Stimulated activated CD8-positive, alpha-beta memory T cell treated with anti-CD3 and anti-CD28 coated beads, Interleukin-7, amount 100 ng/mL, for 1 hour (primary cell): ENCODE measurements at places on chromosomes 4 and X.

DNA sequence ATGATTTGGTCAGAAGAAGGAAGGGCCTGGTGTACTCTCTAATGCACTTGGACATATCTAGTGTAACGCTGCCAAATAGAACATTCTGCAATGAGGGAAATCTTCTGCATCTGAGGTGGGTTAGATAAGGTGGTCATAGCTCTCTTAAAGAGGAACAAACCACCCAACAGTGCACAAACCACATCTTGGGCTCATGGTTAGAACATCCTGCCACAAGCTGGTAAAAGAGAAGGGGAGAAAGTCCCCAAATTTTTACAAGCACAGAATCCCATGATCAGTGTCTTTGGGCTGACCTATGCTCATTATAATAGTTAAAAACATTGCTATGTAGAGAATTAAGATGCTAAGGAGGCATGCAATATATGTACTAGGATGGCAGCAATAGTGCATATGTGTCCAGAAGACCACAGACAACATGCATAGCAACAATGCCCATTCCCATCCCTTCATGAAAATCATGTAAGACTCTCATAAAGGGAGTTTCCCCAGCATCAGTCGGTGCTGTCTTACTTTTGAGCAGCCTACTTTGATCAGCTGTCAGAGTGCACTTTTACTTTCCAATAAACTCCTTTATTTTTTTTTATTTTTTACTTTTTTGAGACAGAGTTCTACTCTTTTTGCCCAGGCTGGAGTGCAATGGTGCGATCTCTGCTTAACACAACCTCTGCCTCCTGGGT is 99.7 kb upstream of the SLC7A11 start:
- no peak for DNase-seq

GRCh38 chrX:24081661-24082154 is 27.0 kb downstream of the EIF2S3 start:
- DNase-seq: no peak

- DNase-seq: no peak
Observed at GRCh38 chr4:124230268-124230667, 482.3 kb downstream of the ANKRD50 start.

DNA sequence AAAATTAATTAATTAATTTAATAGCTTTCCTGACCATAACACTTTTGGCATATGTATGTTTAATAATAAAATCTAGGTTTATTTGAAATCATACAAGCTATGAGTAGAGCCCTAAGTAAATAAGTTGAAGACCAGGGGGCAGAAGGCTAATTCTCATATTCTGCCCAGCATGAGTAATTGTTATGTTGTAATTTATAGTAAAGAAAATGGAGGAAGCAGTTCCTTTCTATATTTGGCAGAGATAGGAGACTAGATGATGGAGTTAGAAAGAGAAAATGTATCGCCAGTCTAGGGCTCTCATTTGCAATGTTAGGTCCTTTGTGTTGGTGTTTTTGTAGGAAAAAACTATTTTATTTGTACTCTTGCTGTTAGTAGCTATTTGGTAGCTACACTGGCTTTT is 89.1 kb downstream of the FNIP2 start:
- DNase-seq: no peak

- no peak for DNase-seq
Observed at GRCh38 chr4:121030711-121031110, 41.6 kb downstream of the NDNF start.

GRCh38 chr4:56253666-56254305 is 133.5 kb downstream of the AASDH start:
- no peak for DNase-seq

DNA sequence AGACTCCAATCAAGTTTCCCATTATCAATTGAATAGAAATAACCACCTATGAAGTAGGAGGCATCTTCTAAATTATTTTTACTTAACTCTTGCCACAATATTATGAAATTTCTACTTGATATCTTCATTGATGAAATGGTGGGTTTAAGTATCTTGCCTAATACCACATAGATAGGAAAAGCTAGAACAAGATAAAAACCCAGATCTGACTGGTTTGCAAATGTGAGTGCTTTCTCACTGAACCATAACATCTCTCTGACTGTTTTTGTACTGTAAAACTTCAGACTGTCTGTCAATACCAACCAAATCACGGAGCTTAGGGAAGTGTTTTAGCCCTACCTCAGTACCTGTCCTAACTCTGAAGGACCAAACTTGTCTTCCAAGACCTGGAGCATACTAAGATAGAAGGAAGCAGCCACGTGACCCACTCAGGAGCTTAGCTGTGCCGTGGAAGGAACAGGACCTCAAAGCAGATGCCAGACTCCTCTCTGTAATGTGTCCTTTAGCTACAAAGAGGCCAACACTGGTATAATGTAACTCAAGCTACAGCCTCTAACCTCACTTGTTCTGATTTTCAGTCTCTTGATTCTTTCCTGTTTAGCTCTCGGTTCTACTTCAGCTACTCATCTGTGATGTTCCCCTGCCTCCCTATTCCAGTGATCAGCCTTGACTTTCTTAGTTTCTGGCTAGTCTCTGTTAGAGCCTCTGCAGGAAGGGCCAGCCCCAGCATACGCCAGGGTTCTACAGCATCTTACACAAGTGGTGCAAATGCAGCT is 84.4 kb downstream of the LRP2BP start:
- DNase-seq: no peak

DNA sequence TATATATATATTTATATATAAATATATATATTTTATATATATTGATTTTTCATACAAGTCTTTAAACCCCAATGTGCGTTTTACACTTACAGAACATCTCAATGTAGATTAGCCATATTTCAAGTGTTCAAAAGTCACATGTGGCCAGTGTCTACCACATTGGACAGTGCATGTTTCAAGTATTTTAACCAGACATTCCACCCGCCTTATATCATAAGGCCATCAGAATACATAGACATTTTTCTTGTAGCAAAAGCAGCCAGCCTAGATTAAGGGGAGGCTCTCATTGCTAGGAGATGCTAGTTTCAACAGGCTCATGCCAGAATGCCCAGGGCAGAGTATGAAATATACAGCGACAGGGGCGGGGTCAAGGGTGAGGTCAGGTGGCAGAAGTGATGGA is 202.0 kb downstream of the NR3C2 start:
- DNase-seq: no peak

- DNase-seq: no peak
Observed at GRCh38 chrX:140701480-140701879, 8.1 kb upstream of the LINC00632 start.

GRCh38 chr4:153234885-153235284 is 30.6 kb downstream of the TRIM2 start:
- DNase-seq: no peak

- DNase-seq: no peak
Observed at GRCh38 chr4:106424426-106424825, 55.8 kb upstream of the GIMD1 start.

DNA sequence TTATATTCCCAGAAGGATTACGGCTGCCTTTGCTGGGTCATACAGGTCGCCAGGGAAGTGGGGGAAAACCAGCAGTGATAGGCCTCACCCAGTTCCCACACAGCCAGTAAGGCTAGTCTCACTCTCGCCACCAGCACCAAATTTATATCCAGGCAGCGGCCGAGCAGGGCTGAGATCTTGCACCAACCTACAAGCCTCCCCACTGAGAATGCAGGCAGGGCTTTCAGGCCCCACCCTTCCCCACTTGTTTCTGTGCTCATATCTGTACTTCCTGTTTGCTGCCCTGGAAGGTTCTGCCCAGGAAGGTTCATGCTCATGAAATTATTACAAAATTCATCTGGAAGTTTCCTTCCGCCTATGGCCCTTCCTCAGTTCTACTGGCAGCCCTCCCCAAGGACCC is 179.7 kb downstream of the STIM2 start:
- DNase-seq: no peak

DNA sequence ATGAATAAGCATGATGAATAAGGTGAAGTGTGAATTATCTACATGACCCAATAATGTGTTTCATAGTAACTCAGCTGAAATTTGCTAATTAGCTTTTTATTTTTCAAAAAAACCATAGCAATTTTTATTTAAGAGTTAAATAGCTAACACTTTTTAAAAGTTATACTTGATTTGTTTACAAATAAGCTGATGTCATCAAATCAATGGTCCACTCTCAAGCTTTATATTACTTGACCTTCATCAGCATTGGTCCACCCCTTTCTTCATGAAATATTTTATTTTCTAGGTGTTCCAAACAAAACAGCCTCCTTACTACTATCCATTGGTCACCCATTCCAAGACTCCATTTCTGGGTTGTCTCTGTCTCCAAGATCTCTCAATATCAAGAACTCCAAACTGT is 649.0 kb upstream of the TENM3 start:
- DNase-seq: no peak

GRCh38 chr4:121707344-121707743 is 10.6 kb upstream of the ANXA5 start:
- DNase-seq: no peak

DNA sequence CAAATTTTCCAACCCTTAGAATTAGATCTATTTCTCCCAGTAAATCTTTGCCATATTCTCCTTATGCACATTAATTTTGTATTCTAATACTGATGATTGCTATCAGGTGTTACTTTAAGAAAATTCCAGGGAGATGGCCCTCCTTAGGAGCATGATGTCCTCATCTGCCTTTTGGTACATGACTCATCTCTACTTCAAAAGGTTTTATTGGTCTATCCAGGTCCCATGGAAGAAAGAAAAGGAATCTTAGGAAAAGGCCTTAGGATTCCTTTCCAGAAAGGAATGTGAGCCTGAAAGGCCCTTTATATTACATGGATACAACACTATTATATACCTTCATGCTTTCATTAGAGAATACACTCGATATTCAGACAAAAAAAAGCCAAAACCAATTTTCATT is 968.2 kb downstream of the STIM2 start:
- no peak for DNase-seq

- DNase-seq: no peak
Observed at GRCh38 chr4:40264995-40265909, 68.4 kb downstream of the RHOH start.

DNA sequence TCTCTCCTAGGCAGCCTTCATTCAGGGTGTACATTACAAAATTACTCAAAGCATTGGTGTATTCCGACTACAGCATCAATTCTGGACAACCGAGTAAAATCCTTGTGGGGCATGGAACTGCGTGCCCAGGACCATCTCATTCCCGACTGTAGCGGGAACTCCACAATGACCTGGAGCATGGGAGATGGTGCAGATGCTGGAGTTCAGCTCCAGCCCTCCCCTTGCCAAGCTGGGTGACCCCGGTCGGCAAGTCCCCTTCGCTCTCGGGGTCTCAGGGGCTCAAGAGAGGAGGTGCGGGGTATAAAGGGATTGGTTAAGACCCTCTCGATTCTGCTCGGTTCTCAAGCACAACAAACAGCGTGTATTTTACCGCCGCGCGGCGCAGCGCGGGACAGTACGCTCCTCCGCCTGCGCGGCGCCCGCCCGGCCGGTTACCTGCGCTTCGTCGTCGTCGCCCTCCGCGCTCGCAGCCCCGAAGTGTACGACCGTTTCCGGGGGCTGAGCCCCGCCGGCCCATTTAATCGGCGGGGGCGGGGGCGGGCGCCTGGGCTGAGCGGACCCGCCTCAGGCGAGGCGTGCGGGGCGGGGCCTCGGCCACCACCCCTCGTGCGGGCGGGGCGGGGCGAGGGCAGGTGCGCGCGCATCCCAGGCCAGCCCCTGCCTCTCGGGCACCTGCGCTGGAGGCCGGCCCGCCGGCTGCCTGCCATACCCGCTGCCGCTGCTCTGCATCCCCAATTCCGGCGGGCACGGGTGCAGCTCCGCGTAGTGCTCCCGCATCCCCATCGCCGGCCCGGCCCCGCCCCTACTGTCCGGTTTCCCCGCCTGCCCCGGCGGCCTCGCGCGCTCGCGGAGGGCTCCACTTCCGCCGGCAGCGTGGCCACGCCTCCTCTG is at the start of gene G6PD:
Gene G6PD, minus strand, starts transcription at position 493 of the 891 bp plus-strand sequence. CDS start 691 bp downstream, outside the sequence.
- peak; percentile 66 for DNase-seq

- DNase-seq: no peak
Observed at GRCh38 chrX:53071604-53072417, 10.4 kb upstream of the TSPYL2 start.

GRCh38 chr4:139740531-139741041 is 75.0 kb downstream of the MGST2 start:
- DNase-seq: no peak

GRCh38 chr4:139524062-139524631 is 31.9 kb downstream of the SETD7 start:
- no peak for DNase-seq
